ENCODE measurements at places on chromosomes 5 and 9.

- no peak for DNase-seq
Measured at GRCh38 chr5:161064297-161064696, 212.3 kb upstream of the ATP10B start.

DNA sequence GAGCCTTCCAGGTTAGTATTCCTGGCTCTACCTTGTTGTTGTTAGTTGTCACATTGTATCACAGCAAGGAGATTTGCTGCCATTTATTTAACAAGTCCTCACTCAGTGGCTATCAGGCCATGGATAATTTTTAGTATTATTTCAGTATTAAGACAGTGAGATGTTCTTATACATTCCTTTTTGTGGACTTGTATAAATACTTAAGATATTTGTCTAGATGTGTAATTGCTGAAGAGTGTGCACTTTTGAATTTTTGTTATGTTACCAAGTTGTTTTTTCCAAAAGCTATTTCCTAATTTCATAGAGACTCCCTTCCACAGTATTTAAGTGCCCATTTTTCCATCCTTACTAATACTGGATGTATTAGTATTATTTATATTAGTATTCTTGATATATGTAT is 22.0 kb downstream of the SLC36A1 start:
- DNase-seq: no peak

GRCh38 chr5:16713386-16713928 is 96.7 kb upstream of the RETREG1 start:
- no peak for DNase-seq

GRCh38 chr5:138461343-138462125 is 3.7 kb upstream of the EGR1 start:
- no peak for DNase-seq

DNA sequence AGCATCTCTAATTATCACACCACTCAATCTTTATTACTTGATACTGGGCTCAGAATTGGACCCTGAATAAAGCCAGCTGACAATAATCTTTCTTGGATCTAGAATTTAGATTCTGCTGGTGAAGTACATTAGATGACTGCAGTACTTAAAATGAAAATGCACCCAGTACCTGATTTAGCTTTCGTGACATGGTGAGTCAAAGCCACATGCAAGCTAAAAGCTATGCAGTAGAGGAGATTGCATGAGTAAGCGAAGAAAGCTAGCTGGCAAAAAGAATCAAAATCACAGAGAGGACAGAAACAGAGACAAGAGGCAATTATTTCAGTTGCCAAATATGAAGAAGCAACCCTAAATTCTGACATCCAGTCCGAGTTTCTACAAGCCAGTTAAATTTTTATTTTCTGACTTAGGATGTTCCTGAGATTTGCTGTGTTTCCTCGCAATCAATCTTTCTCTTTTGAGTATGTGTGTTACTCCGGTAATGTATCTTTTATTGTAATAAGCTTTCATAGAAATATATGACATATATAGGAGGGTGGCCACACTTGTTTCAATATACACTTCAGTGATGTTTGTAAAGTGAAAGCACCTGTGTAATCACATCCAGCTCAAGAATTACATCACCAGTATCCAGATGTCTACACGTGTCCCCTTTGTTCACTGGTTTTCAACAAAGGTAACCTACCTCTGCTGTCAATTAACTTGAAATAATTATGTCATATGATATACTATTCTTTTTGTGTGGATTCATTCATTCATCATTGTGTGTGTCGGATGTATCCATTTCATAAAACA is 101.7 kb downstream of the CDH18 start:
- DNase-seq: no peak

- no peak for DNase-seq
Measured at GRCh38 chr5:143362664-143363227, 40.7 kb downstream of the NR3C1 start.

DNA sequence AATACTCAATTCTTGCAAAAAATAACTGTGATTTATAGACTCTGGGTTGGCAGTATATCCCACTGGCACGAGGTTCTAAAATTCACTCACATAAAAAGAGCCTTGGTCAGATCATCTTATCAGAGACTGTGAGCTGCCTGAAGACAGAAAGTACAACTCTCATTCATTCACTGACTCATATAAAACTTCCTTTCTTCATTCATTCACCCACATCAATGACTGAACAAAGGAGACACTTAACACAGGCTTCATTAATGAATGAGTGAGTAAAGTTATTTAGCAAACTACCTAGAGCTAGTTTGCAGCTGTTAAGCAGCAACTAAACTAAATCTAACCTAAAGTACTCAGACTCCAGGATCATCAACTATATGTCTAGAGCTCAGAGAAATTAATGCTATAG is 214.7 kb downstream of the DENND1A start:
- no peak for DNase-seq

DNA sequence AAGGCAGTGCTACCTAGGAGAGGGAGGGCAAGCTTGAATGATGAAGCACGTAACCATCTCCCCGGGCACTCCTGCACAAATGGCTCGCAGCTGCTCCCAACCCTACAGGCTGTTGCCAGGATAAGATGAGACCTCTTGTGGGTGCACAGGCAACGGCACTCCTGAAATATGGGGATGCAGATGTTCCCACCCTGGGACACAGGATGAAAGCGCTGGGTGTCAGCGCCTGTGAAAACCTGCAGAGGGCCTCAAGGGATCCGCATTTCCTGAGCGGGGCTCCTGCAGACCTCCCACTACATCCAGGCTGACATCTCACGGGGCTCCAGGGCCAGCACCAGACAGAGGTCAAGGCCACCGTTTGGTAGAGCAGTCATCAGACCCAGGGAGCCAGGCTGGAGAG is 60.7 kb downstream of the SMIM23 start:
- no peak for DNase-seq

DNA sequence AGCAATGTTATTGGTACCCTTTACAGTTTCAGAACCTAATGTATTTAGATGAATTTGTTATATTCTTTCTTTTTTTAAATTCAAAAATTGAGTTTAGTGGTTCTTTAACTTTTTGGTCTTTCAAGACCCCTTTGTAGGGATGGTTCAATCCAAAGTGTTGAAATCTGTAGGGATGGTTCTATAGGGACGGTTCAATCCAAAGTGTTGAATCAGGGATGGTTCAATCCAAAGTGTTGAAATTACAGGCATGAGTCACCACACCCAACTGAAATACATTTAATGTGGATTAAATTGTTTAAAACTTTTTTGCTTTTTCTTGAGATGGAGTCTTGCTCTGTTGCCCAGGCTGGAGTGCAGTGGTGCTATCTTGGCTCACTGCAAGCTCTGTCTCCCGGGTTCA is 30.6 kb downstream of the SNX2 start:
- no peak for DNase-seq

DNA sequence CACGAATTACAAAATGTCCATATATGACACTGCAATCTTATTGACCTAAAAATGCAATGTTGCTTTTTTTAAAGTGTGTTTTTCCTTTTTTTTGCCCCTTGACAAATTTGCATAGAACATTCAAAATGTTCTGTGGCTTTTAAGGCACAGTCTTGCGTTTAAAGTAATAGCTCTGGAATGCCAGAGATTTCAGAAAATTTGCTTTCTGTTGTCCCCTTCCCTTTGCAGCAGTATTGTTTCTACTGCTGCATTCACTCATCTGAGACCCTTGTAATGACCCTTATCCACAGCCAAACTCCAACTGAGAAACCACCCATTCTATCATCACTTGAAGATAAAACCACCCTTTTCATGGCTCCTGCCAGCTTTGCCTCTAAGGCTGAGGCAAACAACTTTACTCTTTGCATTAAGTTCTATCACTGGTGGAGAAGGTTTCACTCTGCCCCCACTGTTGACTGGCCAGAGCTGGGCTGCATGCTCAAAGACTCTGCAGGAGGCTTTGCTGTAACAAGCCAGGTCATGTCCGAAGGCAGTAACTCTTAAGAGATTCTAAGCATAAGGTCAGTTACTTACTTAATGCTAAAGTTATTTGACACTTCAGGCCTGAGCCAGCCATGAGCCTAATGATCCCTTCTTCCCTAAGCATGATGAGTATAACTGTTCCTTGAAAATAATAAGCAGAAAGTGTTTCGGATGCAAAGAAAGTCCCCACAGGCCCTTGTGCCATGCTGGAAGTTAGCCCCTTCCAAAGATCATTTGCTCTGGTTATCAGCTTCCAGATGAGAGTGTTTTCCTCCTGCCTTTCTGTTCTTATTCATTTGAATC is 101.9 kb downstream of the CD180 start:
- DNase-seq: no peak

GRCh38 chr5:150636391-150637244 is 3.8 kb upstream of the SYNPO start:
- no peak for DNase-seq

- no peak for DNase-seq
Measured at GRCh38 chr5:14743601-14744295, 79.2 kb downstream of the OTULIN start.

DNA sequence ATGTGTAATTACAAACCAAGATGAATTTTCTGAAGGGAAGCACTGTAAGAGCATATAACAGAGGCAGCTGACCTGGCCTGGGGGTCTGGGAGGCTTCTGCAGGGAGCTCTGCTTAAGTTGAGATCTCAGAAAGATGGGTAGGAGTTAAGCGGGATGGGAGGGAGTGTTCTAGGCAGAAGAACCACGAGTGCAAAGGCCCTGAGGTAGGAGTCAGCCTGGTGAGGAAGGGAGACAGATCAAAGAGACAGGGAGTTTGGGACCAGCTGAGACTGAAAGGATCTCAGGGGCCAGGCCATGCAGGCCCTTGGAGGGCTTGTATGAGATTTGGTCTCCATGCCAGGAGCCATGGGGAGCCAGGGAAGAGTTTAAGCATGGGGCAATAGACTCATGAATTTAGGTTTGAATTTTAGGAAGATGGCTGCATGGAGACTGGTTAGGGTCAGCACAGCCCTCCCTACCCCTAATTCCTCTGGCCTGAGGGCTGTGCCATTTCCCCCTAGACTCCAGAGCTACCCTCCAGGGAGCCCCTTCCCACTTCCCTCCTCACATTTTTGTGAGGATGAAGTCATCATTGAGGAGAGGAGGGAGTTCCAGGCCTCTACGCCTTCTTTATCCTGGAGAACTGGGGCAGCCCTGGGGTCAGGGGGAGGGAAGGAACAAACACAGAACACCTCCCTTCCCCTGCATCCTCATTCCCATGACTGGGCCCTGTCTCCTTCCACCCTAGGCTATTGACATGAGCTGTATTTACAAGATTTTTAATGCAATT is 4.8 kb upstream of the ARAP3 start:
- no peak for DNase-seq

GRCh38 chr5:120368923-120369715 is 95.0 kb upstream of the PRR16 start:
- DNase-seq: no peak

GRCh38 chr5:176185133-176185733 is 53.0 kb upstream of the SIMC1 start:
- no peak for DNase-seq

DNA sequence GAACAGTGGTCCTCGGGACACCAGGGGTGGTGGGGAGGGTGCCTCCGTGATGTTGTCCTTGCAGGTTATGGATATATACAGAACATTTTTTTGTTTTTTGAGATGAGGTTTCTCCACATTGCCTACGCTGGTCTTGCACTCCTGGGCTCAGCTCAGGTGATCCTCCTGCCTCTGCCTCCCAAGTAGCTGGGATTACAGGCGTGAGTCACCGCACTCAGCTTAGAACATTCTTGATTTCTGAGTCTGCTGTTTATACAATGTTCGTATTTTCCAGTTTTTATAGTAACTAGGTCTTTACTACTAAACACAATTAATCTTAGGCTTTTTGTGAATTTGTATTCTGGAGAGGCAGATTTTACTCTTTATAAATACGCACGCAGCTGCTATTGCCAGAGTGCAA is 6.0 kb downstream of the PMPCA start:
- no peak for DNase-seq

DNA sequence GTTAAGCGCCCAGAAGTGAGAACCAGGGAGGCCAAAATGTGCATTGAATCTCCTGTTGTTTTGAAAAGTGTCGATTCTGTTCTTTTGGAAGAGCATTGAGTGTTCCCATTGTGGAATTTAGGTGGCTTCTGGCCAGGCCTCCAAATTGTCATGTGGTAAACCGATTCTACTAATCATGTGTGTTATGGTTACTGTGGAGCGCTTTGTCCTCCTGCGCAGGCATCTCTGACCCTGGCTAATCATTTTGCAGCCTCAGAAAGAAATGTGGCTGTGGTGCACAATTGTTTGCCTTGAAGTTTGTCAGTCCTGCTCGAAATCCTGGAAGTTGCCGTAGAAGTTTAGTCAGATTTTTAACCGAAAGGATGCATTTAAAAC is 121.3 kb downstream of the RASGRF2 start:
- no peak for DNase-seq

GRCh38 chr9:121331992-121332685 is 37.9 kb downstream of the STOM start:
- no peak for DNase-seq

GRCh38 chr5:127290019-127290945 is at the start of gene MEGF10:
Gene MEGF10, plus strand, starts transcription at chr5:127290796. Its CDS starts 40,513 bp downstream, at chr5:127331309.
- no peak for DNase-seq

- no peak for DNase-seq
Measured at GRCh38 chr5:22793463-22793862, 59.7 kb downstream of the CDH12 start.

- DNase-seq: no peak
Measured at GRCh38 chr5:17218353-17219005, 1.0 kb downstream of the BASP1 start.

GRCh38 chr5:99334936-99335335 is 406.1 kb upstream of the CHD1 start:
- no peak for DNase-seq

DNA sequence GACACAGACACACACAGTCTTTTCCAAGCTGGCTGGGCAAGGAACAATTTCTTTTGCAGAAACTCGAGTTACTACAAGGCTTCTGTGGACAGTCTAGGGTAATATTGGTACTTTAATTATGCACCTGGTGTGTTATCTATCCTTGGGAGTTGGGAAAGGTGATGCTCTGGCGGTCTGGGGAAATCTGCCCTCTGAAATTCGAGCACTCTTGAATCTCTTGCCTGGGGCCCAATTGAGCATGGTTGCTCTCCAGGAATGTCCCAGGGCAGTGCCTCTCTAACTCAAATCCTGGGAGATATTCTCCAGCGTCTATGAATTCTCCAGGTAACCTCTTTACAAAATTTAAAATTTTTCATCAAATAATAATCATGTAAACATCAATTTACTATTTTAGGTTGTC is 69.3 kb downstream of the KCNIP1 start:
- DNase-seq: no peak

GRCh38 chr9:30932226-30932625 is 1452.2 kb upstream of the ACO1 start:
- DNase-seq: no peak

DNA sequence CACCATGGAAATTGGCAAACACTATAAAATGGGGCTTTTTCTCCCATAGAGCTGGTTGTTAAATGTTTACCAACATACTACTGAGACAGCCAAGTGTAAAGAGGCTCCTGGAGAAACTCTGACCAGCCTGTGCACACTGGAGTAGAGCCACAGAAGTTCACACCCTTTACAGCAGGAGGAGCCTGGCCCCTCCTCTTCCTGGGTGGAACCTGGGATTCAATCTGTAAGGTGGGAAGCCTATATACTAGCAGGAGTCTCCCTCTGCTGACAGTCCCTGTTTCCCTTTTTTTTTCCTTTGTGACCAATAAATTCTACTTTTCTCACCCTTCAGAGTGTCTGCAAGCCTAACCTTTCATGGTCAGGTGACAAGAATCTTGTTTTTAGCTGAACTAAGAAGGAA is 10.4 kb upstream of the SLC30A5 start:
- no peak for DNase-seq

All from activated effector memory CD4-positive, alpha-beta T cell treated with Interleukin-2 at 50 U/mL for 16 hours (primary cell).